SHP77 treated with DMSO at 0.1 percent for 48 hours (cell line): ENCODE measurements at places on chromosomes 7 and 10.

- DNase-seq = no peak
Measured at GRCh38 chr10:44380829-44381600, 3.9 kb downstream of the CXCL12 start.

- DNase-seq = no peak
Measured at GRCh38 chr7:12383377-12383776, 20.3 kb downstream of the VWDE start.

GRCh38 chr10:63204667-63205391, 71.7 kb downstream of the NRBF2 start:
- no peak for DNase-seq

DNA sequence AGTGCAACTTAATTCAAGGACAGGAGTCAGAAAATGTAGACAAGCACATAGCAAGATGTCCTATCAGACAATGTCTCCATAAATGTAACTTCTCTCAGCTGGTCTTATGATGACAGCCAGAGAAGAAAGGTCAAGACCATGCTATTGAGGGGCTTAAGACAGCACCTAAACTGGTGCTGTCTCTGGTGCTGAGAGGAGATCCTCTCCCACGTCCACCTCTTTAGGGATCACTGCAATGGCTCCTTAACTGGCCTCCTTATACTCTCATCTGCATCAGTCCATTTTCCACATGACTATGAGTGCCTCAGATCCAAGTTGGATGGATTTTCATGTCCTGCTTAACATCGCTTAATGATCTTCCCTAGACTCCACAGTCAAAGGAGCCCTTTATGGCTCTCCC, 210.6 kb downstream of the ARL4A start:
- no peak for DNase-seq

DNA sequence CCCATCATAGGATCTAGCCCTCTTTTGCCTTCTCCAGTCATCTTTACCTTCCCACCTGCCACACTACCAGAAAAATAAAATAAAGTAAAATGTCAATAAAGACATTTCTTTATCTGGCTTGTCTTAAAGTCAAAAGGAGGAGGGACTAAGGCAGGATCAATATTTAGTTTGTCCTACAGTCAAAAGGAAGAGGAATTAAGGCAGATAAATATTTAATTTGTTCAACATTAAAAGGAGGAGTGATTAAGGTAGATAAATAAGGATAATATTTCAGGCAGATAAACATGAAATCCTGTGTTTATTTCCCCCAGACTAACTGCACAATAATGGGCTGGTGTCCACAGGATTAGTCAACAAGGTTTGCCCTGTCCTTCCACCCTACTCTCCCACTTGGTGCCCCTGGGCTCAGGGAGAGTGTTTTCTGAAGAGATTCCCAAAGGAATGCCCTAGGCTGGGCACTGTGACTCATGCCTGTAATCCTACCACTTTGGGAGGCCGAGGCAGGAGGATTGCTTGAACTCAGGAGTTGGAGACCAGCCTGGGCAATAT, 18.3 kb upstream of the MSMB start:
- DNase-seq = no peak

DNA sequence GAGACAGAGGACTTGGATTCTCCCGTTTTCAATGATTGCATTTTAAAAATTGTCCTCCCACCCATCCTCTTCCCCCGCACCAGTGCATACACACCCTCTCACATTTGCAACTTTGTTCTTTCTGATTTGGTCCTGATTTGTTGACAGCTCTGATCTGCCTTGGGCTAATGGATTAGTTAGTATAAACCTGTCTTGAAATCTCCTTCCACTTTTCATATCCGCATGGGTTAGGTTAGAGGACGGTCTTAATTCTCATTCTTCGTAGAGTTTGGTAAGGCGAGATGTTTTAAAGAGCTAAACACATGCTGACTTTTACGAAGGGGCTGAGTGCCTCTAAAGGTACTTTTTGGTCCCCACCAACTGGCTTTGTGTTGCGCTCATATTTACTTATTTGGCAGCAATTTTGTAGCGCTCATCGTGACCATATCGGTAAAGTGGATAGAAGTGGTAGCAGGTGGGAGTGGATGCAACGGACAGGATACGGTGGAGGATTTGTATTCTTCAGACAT, 1.1 kb downstream of the AHR start:
- peak; percentile 72 for DNase-seq

GRCh38 chr7:32167256-32167655, 97.0 kb upstream of the PDE1C start:
- no peak for DNase-seq

GRCh38 chr10:33484787-33485186, 150.3 kb upstream of the NRP1 start:
- no peak for DNase-seq

DNA sequence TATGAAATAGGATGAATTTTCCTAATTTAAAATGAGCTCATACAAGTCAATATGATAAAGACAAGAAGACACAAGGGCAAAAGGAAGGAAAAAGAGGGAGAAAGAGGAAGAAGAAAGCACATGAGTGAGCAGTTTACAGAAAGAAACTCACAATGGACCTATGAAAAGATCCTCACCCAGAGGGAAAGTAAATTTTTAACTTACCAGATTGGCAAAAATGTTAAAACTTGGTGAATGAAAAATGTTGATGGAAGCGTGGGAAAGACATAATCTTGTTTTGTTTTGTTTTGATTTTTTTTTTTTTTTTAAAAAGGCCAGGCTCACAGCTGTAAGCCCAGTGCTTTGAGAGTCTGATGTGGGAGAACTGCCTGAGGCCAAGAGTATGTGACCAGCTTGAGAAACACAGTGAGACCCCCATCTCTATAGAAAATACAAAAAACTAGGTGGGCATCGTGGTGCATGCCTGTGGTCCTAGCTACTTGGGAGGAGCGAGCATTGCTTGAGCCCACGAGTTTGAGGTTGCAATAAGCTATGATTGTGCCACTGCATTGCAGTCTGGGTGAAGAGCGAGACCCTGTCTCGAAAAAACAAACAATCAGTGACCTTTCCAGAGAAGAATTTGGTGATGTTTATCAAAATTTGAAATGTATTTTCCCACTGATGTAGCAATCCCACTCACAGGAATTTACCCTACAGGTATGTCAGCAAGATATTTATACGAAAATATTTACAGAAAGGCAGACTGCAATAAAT, 152.9 kb upstream of the ASAH2 start:
- no peak for DNase-seq

- no peak for DNase-seq
Measured at GRCh38 chr10:10813656-10814055, 204.0 kb upstream of the CELF2 start.

DNA sequence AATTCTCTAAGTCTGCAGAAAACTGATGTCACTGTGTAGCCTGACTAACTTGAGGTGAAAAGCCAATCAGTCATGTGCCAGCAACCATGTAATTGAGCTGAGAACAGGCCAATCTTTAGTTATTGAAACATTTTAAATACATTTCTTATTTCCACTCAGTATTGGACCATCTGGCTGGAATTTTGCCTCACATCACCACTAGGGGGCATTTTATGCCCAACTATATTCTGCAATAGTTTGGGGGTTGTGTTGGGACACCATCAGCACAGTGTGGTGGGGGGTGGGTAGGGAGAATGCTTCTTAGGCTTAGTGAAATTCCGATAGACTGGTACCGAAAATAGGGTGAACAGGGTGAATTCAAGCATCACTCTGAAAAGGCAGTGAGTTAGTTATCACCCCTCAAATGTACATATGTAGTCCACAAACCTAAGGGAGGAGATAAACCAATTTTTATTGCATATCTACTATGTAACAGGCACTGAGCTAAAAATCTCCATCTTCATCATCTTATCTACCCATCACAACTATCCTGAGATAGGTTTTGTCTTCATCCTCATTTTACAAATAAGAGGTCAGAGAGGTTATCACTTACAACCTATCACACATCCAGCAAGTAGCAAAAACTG, 17.8 kb downstream of the NPSR1 start:
- DNase-seq = no peak

GRCh38 chr7:123916240-123916724, 8.8 kb upstream of the SPAM1 start:
- no peak for DNase-seq

DNA sequence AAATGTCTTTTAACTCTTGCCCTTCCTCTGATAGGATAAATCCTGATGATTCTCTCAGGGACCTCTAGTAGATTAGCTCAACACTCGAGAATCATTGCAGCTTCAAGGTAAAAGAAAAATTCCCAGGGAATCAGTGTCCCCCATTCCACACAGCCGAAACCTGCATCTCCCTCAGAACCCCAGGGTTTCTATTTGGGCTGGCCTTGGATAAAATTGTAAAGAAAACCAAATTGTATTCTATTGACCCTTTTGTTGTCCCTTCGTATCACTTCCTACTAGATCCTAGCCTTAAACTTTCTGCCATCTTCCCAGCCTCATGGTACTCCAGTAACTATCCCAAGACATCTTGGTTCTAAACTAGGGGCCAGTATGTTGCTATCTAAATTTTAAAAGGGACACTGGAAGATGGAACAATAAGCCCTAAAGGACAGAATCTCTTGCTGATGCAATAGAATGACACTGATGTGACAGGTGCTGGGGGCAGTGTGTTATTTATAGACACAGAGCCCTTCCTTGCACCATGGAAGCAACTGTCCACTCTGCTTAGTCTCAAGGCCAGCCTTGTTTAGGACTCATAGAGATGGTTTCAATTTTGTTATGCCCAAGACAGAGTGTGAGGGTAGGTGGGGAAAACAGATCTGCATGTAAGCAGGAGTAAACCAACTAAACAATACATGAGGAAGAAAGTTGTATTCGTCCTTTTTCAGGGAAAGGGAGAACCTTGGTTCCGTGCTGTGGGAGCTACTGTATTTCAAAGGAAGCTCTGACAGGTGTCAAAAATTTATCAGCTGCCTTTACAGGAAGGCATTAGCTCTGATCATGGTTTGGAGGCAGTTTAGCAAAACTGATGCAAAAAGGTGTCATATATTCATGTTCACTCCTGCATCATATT, 7.6 kb downstream of the ASB15 start:
- peak; percentile 47 for DNase-seq
